Neural crest cell (in vitro differentiated cells): ENCODE measurements at places on chromosomes 7 and 10. TPM values are rescaled to one million over a fixed set of nuclear protein-coding genes. Genes with fewer than 3 reads are reported as not detected.

The SCART1 gene
- 1.4 and 1.6 TPM in 2 replicates for total RNA-seq

The SMIM30 gene
- total RNA-seq: 38.7 and 39.8 TPM in 2 replicates

The CABCOCO1 gene
- total RNA-seq: 0.30 TPM in 1 of 2 replicates, not detected in the other

The TMEM273 gene
- 0.37 TPM in 1 of 2 replicates, not detected in the other for total RNA-seq

The PSD gene
- total RNA-seq: 36.1 and 37.4 TPM in 2 replicates

The PDLIM1 gene
- 20.9 and 26.2 TPM in 2 replicates for total RNA-seq

The CALHM3 gene
- not detected in 2 replicates for total RNA-seq

The KLLN gene
- 0.98 and 1.1 TPM in 2 replicates for total RNA-seq

The FAM25G gene
- total RNA-seq: not detected in 2 replicates

The ABHD11 gene
- total RNA-seq: 23.3 and 26.4 TPM in 2 replicates

The NODAL gene
- total RNA-seq: not detected in 2 replicates

The NKX1-2 gene
- total RNA-seq: not detected in 2 replicates

The OR2A42 gene
- 0.14 TPM in 1 of 2 replicates, not detected in the other for total RNA-seq

The GIMAP2 gene
- not detected in 2 replicates for total RNA-seq

The OR2A5 gene
- total RNA-seq: not detected in 2 replicates

The FLNC gene
- total RNA-seq: 5.3 and 5.6 TPM in 2 replicates

The CYP2C19 gene
- not detected in 2 replicates for total RNA-seq
